ENCODE measurements at places on chromosomes 5 and 9. TPM values are rescaled to one million over a fixed set of nuclear protein-coding genes. Genes with fewer than 3 reads are reported as not detected.

DNA sequence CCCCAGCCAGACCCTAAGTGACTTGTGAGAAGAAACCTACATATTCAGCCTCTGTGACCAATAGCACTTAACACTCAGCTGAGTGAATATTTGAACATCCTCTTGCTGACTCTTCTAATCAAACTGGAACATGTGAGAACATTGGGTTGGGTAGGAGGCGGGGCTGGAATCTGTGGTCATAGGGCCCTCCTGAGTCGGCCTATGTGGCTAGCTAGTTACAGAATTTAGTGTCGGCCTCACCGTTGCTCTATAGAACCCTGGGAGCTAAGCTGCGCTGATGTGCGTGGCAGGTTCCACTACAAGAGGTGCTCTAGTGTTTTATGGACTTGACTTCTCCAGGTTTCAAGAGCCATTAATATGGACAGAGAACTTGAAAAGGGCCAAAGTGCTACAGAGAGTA is 138.8 kb downstream of the DROSHA start:
- H3K27ac ChIP-seq, result no peak overlapping the region
- no peaks in the 10 kb centered on the region for H3K4me1 ChIP-seq
- H3K36me3 ChIP-seq, result no peaks in the 10 kb centered on the region
- H3K27me3 ChIP-seq, result no peaks in the 10 kb centered on the region
- H3K4me3 ChIP-seq, result no peak overlapping the region
- DNase-seq, result no peak

GRCh38 chr5:119290161-119290569 is 65.7 kb upstream of the TNFAIP8 start:
- peaks cover 3% of the 10 kb centered on the region for H3K4me1 ChIP-seq
- no peak overlapping the region for H3K4me3 ChIP-seq
- no peaks in the 10 kb centered on the region for H3K27me3 ChIP-seq
- no peak overlapping the region for H3K27ac ChIP-seq
- H3K36me3 ChIP-seq, result no peaks in the 10 kb centered on the region
- DNase-seq, result no peak

DNA sequence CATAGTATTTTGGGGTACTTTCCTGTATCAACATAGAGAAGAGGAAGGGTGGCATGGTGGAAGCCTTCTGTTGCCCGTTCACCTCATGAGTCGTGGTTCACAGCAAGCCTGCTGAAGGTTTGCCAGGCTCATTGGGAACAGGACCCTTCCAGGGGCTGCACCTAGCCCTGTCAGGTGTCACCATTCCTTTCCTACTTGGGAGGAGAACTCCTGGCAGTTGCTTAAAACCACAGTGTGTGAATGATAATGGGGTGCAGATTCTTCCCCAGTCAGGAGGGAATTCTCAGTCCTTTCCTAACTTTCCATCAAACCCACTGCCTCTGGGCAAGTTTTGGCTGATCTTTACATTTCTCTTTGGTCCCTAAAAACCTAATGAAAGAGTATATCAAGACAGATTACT is 99.4 kb upstream of the CTNND2 start:
- H3K4me1 ChIP-seq, result no peaks in the 10 kb centered on the region
- H3K27me3 ChIP-seq, result no peaks in the 10 kb centered on the region
- no peak overlapping the region for H3K4me3 ChIP-seq

DNA sequence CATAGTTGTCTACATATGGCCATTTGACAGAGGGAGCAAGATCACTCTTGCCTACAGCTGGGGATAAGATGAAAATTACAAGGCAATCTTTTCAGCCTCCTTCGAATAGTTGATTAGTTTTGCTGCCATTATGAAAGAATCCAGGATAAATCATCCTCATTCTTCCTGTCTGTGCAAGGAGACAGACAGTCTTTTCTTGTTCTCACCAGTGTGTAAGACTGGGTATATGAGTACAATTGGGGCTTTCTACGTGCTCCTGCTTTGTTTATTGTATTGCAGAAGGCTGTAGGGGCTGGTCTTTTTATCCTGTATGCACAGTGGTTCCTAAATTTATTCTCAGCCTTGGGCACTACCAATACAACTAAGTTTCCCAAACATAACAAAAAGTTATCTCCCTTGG is 76.8 kb downstream of the SPEF2 start:
- H3K27ac ChIP-seq, result no peak overlapping the region
- H3K4me1 ChIP-seq, result no peaks in the 10 kb centered on the region
- H3K27me3 ChIP-seq, result no peaks in the 10 kb centered on the region
- no peak overlapping the region for H3K4me3 ChIP-seq

DNA sequence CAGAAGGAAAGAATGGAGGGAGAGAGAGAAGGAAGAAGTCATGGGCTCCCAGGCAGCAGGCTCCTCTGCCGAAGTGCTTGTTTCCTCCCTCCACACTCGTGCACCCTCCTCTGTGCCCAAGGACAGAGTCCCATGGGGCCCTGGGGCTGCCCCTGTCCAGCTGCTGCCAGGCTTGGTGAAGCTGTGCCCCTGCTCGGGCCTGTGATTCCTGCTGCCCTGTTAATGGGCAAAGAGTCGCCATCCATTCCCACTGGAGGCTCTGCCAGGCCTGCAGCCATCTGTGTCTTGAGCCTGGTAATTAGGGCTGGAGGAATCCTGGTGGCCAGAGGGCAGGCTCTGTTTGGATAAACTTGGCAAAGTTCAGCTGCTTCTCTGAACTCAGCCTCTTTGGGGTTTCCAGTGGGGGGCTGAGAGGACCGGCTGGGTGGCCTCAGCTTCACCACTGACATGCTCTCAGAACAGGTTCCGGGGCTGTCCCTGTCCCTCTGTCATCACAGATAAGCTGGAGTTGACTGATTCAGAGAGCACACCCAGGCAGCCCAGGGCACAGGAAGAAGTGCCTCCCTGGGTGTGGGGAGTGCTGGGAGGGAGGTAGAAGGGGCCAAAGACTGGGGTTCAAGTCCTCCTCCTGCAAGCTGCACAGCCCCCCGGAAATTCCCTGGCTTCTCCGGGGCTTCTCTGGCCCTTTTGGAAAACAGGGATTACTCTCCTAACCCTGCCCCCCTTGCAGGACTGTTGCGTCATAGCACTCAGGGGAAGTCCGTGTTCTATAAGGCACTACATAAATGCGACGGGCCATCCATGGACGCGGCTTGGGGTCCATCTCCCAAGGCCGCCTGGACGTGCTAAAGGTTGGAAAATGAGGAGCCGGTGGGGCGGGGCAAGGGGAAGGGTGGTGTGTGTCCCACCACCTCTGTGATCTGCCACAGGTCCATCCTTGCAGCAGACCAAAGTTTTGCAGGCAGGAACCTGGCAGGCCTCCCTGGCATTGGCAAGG is 154.8 kb downstream of the PAX5 start:
- no peak overlapping the region for H3K4me3 ChIP-seq
- no peak overlapping the region for H3K27ac ChIP-seq
- no peaks in the 10 kb centered on the region for H3K36me3 ChIP-seq
- no peaks in the 10 kb centered on the region for H3K27me3 ChIP-seq
- no peak for DNase-seq
- no peaks in the 10 kb centered on the region for H3K4me1 ChIP-seq

DNA sequence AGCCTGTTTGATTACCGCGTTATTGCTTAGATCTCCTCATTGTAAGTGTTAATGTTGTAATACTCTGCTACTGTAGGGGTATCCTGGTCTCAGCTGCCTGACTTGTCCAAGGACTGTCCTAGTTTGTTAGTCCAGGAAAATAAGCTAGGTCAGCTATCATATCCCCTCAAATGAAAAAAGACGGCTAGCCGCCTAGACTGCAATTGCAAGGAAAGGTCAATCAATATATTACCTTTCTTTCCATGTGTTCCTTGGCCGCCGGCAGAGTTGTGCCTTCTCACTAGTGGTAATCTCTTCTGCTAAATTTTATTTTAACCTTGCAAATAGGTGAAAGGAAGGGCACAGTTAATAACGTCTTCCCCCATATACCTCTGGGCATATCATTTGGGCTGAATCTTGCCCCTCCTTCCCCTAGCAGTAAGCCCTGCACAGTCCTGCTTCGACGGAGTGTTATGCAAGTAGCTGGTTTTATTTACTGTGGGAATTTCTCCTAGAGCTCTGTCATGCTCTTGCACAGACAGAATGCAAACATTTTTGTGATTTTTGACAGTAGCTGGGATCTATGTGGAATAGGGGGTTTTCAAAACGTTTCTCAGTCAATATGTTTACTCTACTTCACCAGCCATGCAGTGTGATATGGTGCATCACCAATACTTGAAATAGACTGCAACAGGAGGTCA is 288.5 kb downstream of the MAST4 start:
- H3K4me3 ChIP-seq, result no peak overlapping the region
- peaks cover 4% of the 10 kb centered on the region for H3K4me1 ChIP-seq
- DNase-seq, result no peak
- H3K27ac ChIP-seq, result no peak overlapping the region

DNA sequence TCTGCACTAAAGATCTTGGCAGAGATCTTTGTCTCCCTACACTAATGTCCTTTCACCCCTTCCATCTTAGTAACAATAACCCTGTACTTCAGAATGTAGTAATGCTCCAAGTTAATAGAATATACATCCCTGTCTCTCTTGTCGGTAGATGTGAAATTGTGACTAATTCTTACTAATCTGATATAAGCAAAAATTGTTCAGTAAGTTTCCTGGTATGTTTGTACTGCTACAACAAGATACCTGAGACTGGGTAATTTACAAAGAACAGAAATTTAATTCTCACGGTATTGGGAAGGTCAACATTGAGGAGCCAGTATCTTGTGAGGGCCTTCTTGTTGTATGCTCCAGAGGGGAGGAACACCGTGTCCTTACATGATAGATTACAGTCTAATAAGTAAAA is 1686.6 kb upstream of the CDH9 start:
- H3K27ac ChIP-seq, result no peak overlapping the region
- DNase-seq, result no peak
- H3K27me3 ChIP-seq, result no peaks in the 10 kb centered on the region
- H3K4me1 ChIP-seq, result no peaks in the 10 kb centered on the region
- H3K36me3 ChIP-seq, result no peaks in the 10 kb centered on the region
- no peak overlapping the region for H3K4me3 ChIP-seq

Gene PDE4D
- total RNA-seq, result 9.9 TPM

Gene BTNL8
- not detected for total RNA-seq
